Brain pericyte (primary cell): ENCODE measurements at places on chromosomes 4 and X.

- no peak for DNase-seq
Measured at GRCh38 chrX:38514016-38514854, 47.1 kb upstream of the TSPAN7 start.

DNA sequence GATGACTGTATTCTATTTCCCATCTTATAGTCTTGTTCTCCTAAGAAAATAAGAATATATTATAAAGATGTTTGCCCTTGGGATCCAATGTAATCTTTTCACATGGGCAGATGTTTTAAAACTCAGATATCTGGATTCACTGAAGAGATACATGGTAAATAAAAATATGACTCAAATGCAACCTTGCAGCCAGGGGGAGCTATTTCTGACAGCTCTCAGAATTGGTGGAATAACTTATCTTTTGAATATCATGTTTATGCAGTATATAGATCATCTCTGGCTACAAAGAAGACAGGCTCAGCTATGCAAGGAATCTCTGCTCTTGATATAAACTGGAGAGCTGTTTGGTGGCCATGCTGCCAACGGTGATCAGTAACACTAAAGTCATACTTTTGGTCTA, 274.7 kb downstream of the GLUD2 start:
- DNase-seq, result no peak

DNA sequence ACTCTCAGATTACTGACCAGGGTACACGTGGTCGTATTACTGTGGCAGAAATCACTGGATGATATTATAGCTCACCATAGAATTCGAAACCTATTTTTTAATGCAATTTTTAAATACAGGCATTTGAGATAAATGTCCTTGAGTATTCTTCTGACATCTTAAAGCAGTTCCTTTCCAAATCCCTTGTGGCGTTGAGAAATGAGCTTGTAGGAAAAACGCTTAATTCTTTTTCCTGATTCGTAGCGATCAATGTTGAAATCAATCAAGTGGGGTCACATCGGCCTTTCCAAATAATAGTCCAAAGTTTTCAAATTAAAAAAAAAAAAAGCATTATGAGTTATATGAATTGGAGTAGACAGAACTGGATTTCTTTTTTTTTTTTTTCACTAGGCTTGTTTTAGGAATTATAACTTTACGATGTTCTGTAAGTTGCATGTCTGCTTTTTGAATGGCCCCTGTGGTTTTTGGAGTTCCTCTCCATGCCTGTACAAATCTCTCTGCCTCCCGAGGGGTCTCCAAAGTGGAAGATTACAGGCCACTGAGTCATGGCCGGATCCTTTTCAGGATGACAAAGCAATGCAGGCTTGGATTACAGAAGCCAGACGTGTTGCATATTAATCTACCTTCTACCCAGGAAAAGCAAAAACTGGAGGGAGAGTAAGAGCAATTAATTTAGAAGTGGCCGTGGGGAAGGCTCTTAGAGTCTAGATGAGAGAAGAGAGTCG, 226.1 kb downstream of the SHOX start:
- DNase-seq, result no peak

- DNase-seq, result no peak
Measured at GRCh38 chrX:1023676-1024075, 188.8 kb downstream of the CRLF2 start.

DNA sequence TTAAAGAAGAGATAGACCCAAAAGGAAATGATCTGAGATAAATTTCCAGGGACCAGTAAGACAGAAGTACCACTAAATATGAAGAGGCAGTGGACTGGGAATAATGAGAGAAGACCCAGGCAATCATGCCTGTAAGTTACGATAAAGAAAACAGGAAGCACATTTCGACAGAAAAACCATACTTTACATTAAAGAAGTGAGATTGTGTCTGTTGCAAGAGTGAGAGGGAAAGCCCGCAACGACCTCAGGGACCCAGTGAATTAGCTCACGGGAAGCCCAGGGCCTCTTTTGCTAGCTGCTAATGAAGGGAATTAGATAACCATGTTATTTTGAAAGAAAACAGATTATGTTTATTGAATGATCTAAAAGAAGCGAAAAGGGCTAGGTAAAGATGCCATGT, 28.9 kb upstream of the ACSL1 start:
- no peak for DNase-seq

DNA sequence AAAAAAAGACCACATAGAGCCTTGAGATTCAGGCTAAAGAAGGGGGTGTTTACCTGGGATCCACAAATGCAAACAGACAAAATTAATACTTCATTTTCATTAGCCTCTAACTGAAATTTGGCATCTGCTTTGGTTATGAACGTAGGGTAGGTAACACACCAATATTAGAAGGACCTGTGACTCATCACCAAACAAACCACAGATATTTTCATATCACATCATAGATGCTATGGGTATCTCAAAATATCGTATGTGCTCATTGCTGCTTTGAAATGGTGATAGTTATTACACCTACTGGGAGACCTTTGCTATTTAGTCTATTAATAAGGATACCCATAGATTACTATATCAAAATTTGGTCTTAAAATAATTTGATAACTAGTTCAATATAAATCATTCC, 180.6 kb upstream of the MAP3K15 start:
- no peak for DNase-seq

GRCh38 chr4:1772853-1773538, 20.1 kb upstream of the FGFR3 start:
- DNase-seq, result no peak

- DNase-seq, result no peak
Measured at GRCh38 chrX:120144178-120144844, 14.1 kb upstream of the RHOXF2 start.

DNA sequence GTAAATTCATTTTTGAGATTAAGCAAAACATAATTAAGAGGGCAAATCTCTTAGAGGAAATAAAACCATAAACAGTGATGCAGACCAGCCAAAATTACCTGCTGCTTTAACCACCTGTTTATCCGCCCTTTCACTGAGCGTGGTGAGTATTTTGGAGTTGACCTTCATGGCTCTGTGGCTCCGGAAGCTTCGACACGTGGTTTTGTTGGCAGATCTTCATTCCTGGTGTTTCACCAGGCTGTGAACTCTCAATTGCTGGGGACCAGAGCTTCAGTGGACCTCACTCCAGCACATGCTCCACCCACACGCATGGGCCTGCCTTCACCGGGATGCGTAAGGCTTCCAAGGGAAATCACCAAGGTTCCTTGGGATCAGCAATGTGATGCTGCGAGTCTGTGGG, 83.8 kb downstream of the FHDC1 start:
- DNase-seq, result no peak

GRCh38 chr4:111985426-111985825, 159.8 kb upstream of the FAM241A start:
- DNase-seq, result no peak

DNA sequence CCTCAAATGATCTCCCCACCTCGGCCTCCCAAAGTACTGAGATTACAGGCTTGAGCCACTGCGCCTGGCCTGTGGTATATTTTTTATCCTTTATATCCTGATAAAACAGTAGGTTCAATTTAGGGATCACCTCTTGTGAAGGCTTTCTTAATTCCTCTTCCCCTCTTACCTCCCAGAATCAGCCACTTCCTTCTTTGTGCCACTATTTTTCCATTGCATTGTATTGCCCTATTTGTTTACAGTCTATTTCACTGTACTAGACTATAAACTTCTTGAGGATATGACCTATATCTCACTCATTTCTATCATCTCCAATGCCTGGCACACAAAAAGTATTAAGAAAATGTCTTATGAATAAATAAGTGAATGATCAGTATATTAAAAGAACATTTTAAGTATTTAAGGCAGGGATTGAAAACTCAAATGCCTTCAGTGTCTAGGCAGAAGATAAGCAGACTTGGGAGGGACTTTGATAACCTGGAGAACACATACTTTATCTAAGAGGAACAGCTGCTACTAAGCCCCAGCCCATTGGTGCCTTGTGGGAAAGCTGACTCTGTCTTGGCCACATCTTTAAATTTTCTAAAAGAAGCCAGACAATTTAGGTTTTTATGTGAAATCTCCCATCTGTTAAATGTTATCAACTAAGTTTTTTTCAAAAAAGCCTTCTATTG, 82.3 kb upstream of the OGT start:
- no peak for DNase-seq

DNA sequence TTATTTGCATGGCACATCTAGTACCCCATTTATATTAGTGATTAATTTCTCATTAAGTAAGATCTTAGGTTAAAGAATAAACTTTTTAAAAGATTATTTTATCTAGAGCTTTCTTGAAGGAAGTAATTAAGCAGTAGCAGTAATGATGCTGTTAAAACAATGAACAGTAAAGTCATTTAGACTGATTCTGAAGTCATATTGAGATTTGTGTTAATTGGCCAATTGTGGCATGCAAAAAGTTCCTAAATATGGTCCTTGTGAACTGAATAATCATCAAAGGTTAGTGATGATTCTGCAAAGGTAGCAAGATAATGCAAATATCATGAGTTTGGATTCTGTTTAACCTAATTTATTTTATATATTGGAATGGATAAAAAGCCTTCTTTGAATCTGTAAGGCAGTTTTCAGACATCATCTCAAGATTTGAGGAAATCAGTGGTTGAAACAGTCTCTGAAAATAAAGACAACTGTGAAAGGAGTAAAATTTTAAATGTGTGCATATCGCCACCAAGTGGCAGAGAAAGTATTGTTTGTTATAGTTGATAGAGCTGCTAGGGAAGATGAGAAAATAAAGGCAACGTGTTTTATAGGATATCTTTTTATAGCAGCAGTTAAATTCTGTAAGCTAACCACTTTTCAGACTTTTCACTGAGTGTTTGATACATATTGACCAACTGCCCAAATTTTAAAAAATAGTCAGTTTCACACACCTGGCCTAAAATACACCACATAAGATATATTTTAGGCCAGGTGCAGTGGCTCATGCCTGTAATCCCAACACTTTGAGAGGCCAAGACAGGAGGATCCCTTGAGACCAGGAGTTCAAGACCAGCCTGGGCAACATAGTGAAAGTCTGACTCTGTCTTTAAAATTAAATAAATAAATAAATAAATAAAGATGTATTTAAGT, 79.6 kb downstream of the CCKAR start:
- DNase-seq, result peak; percentile 12

- no peak for DNase-seq
Measured at GRCh38 chr4:42412251-42412650, 15.0 kb downstream of the SHISA3 start.

GRCh38 chr4:167956676-167957075, 135.7 kb upstream of the ANXA10 start:
- DNase-seq, result no peak

DNA sequence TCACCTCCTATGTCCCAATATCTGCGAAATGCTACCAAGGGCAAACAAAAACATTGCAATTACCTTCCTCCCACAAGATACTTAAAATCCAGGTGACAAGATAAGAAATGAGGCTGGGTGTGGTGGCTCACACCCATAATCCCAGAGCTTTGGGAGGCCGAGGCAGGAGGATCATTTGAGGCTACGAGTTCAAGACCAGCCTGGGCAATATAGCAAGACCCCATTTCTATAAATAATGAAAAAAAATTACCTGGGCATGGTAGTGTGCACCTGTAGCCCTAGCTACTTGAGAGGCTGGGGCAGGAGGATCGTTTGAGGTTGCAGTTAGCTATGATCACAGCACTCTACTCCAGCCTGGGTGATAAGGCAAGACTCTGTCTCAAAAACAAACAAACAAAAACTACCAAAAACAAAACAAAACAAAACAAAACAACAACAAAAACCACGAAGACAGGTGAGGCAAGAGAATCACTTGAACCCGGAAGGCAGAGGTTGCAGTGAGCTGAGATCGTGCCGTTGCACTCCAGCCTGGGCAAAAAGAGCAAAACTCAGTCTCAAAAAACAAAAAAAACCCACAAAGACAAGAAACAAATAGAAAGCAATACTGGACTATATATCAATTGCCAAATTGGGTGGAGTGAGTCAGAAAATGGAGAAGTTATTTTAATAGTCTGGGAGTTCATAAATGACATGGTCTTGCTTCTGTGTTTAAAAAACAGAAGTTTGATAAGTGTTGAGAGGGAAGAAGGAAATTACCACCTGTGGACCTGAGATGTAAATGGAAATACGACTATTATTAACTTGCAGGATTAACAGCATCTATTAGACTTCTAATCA, 176.5 kb downstream of the FBXW7 start:
- no peak for DNase-seq

- DNase-seq, result no peak
Measured at GRCh38 chrX:44155126-44155525, 181.9 kb upstream of the NDP start.

- DNase-seq, result no peak
Measured at GRCh38 chrX:131521824-131522223, 22.1 kb upstream of the OR13H1 start.

DNA sequence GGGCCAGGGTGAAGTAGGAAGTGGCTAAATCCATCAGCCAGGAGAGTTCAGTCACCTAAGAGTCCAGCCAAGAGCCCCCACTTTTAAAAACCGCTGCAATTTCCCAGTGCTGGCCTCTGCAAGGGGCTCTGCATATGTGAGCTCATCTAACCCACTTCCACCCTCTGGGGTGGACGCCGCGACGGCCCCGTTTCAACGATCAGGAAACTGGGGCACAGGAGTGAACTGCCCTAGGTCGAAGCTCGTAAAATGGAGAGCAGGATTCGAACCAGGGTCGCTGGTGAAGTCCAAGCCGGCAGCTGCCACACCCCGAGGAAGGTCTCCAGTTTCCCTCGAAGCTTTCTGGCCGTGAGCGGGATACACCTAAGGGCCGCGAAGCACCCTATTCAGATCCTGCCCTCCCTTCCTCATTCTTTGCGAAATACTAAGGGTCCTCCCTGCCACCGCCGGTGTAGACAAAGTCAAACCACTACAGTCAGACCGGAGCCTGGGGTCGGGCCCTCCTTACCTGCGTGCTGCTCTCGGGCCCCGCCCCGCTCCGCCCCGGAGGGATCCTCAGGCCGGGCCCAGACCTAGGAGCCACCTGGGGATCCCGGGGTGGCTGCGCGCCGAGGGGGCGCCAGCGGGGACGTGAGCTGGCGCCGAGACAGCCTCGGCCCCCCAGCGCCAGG, 446 bp downstream of the EVC2 start:
- DNase-seq, result no peak

- no peak for DNase-seq
Measured at GRCh38 chr4:127188847-127189246, 443.9 kb upstream of the INTU start.

- no peak for DNase-seq
Measured at GRCh38 chrX:10326578-10326977, 169.8 kb downstream of the CLCN4 start.

GRCh38 chr4:54714631-54715030, 56.9 kb downstream of the KIT start:
- no peak for DNase-seq

DNA sequence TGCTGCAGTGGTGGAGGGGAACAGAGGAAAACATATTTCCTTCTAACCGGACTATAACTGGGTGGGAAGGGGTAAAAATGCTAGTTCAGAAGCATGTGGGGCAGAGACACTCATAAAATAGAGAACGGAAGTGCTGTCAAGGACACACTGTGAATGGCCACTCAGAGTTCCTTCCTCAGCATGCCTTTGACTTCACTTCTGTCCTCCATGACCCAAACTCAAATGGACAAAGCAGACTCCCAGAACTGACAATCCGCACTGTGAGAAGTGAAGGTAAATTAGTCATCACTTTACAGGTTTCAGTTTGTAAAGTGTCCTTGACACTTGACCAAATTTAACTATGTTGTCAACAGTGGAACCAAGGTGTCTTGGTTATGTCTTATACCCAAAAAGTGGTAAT, 30.2 kb upstream of the ELF2 start:
- no peak for DNase-seq

- no peak for DNase-seq
Measured at GRCh38 chr4:2626231-2626630, 89.8 kb downstream of the FAM193A start.

- DNase-seq, result no peak
Measured at GRCh38 chrX:37922928-37923327, 75.6 kb upstream of the DYNLT3 start.

GRCh38 chr4:44121210-44121609, 327.4 kb downstream of the KCTD8 start:
- no peak for DNase-seq

- no peak for DNase-seq
Measured at GRCh38 chr4:107472265-107472948, 247.6 kb downstream of the PAPSS1 start.
